ENCODE measurements at places on chromosomes 5 and 9.

GRCh38 chr9:70411121-70411929 is 3.1 kb downstream of the KLF9 start:
- peak; percentile 37 for DNase-seq

DNA sequence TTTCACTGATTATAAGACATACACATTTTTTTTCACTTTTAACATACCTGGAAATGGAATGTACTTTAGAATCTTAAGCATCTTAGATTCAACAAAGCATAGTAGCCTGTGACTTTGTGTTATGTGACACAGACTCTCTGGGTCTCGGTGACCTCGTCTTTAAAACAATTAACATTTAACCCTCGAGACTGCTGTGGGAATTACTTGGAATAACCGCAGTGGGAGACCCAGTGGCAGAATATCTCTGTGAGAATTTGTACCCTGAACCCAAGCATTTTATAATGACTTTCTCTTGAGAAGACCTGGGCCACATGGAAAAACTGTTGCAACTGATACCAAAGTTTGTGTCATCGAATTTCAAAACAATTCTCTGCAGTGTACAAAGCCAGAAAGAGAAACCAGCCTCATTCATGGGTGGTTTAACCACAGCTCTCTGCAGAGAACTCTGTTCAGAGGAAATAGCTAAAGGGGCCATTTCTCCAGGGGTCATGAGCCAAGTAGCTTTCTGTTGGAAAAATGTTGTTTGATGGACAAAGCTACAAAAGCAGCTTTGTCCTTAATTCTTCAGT is 10.0 kb upstream of the RETREG1 start:
- DNase-seq, result no peak

DNA sequence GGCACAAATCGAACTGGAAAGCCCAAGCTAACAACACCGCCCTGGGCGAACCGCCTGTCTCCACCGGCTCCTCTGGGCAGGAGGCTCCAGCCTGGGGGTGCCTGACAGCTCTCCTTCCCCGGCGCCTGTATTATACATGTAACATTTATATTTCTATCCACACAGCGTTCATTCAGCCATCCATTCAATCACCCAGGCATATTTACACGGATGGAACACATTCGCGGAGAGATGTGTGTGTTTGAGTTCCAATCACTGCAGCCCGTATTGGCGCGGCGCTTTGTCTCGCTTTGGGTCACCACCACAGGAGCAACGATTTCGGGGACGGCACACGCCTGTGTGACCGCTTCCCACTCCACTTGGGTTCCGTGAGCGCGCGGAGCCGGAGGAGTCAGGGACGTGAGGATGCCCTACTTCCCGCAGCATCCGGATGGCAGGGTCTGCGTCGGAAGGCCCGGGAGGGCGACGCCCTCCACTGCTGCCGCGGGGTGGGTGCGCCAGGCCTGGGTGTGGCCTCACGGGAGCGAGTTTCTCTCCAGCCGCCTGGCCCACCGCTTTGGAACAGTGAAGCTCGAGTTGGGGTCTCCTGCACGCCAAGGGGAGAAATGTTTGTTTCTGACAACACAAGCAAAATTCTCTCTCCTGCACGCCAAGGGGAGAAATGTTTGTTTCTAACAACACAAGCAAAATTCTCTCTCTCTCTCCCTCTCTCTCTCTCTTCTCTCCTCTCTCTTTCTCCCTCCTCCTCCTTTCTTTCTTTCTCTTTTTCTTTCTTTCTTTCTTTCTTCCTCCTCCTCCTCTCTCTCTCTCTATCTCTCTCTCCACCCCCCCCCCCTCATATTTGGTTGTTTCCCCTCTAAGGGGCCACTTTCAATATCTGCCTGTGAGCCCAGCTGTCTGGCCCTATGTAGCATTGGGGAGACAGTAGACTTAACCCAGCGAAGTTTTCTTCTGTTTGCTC is 1.1 kb upstream of the SV2C start:
- no peak for DNase-seq

- no peak for DNase-seq
Observed at GRCh38 chr5:1064383-1065142, 47.3 kb downstream of the SLC12A7 start.

GRCh38 chr5:15245913-15246312 is 254.1 kb upstream of the FBXL7 start:
- no peak for DNase-seq

DNA sequence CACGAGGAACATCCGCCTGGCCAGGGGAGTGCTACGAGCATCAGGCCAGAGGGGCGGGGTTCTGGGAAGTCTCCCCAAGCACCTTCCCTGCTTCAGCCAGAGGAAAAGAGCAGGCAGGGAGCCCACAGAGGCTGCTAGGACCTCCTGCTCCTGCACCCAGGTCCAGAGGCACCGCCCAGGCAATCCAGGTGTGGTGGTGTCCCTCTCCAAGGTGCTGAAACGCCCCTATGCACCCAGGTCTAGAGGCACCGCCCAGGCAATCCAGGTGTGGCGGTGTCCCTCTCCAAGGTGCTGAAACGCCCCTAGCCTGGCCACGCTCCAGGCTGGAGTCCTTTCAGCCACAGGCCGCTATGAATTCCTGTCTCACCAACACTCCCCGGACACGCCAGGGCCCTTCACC is 10.7 kb upstream of the UBAC1 start:
- DNase-seq, result no peak

GRCh38 chr5:120967366-120967765 is 503.3 kb downstream of the PRR16 start:
- no peak for DNase-seq

DNA sequence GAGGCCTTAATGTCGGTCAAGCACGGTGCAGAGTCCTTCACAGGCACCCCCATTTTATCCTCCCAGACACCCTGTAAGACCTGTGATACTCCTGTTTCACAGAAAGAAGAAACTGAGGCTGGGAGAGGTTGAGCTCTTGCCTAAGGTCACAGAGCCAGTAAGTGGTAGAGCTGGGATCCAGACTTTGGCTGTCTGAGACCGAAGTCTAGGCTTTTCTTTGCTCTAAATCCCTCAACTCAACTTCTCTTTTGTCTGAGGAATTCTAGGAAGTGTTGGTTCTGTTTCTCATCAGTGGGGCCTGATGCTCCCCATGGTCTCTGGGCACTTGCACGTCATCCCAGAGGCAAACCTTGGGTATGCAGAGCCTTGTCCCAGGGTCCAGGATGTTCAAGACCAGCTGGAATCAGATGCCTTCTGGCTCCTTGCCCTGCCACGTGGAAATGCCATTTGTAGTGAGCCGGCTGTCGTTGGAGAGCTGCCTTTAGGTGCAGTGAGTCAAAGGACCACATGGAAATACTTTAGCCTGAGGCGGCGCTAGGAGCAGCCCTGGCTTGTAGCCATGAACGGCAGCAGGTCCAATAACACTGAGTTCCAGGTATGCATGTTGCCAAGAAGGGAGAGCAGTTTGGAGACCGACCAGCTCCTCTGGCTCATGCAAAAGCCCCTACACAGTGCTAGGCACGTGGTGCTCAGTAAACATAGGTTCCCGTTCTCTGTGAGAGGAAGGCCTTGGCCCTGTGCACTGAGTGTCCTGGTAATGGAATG is 9.2 kb downstream of the DCANP1 start:
- DNase-seq, result no peak

- DNase-seq, result peak; percentile 55
Observed at GRCh38 chr9:89483592-89484474, 14.1 kb downstream of the SEMA4D start.

DNA sequence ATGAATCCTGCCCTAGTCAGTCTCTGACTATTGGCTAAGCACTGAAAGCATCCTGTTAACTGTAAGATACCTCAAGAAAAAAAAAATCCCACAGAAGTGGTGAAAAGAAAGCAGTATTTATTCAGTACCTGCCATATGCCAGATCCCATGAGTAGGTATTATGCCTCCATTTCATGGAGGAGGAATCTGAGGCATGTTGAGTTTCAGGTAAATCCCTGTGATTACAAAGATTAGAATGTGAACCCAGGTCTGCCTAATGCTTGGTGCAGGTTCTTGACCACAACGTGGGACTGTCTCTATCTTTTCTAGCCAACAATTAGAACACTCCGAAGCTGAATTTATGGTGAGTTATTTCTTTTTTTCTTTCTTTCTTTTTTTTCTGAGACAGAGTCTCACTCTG is 30.9 kb downstream of the SH3RF2 start:
- no peak for DNase-seq

- no peak for DNase-seq
Observed at GRCh38 chr5:132877938-132878337, 4.5 kb downstream of the LEAP2 start.

GRCh38 chr5:81700166-81700565 is 50.7 kb downstream of the SSBP2 start:
- no peak for DNase-seq

- DNase-seq, result peak; percentile 10
Observed at GRCh38 chr5:116038817-116039216, 6.5 kb downstream of the ARL14EPL start.

DNA sequence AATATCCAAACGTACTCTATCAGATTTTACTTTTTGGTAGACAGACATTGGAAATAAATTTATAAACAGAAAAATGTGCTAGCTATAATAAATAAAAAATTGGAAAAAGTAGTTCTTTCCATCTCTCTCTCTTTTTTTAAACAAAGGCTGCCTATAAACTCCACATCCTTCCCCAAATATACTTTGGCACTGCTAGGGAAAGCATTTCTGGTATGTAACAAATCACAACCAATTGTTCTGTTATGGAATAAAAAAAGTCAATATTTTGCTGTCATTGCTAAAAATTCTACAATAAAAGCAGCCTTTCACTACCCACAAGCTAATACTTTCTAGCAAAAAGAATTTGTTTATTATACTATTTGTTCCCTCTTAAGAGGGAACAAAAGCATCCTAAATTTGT is 169.2 kb upstream of the TARS1 start:
- no peak for DNase-seq

DNA sequence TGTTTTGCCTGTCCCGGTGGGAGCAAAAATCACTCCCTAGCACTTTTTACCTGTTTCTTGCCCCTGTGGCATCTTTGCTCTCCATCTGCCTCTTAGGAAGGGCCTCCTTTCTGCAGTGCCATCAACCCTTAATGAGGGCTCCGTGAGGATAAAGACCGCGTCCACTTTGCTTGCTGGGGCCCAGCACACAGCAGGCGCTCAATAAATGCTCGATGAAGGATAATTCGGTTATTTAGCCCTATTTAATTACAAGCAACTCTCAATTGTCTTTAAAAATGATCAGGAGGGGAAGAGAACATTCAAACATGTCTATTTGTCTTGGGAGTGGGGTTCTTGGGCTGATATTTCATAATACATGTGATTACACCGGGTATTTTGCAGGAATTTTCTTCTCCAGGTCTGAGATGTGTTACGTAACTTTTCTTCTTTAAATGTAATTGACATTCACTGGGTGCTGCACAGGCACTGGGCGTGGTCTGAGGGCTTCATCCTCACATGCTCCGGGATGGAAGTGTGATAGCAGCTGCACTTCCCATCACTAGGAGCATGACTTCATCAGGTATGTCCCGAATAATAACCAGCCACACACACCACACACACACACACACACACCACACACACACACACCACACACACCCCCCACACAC is 19.8 kb upstream of the NTNG2 start:
- DNase-seq, result no peak

GRCh38 chr9:87891754-87892153 is 9.1 kb downstream of the SPATA31E1 start:
- DNase-seq, result no peak

DNA sequence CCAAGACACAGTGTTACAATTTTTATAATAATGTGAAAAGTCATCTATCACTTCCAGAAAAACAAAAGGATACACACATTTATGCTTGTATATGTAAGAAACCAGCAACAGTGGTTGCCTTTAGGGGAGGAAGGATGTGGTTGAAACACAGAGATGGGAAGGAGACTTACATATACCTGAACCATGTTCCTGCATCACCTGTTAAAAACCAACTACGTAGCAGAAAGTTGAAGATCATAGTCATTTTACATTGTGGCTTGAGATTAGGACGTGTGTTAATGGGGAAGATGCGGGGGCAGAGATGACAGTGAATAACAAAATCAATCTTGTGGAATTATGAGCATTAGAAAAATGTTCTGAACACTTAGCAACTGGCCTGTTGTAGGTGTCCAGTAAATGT is 307.3 kb downstream of the MLLT3 start:
- no peak for DNase-seq

DNA sequence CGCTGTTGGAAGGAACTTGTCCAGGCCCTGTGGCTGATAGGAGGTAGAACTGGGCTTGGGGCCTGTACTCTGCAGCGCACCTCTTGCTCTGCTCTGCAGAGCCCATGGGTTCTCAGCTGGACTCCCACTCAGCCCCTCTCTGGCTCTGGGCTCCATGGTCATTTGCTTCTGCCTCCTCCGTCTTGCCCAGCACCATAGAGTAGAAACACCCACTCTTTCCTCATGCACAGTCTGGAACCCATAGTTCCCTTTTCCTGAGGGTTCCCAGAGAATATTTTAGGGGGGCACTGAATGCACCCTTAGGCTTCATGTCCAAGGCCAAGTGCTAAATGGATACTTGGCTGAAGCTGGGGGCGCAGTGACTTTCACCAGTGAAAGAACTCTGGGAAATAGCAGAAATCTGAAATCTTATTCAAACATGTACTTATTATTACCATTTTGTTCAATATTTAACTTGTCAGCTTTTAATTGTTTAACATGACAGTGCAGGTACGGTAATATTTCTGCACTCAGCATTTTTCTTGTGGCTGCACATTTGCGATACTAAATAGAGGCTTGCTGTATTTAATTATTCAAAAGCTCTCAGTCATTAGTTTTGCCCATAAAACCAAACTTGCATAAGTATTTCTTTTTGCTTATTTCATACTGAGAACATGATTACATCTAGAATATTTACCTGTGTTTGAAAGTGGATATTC is 31.5 kb downstream of the GALNT12 start:
- no peak for DNase-seq

DNA sequence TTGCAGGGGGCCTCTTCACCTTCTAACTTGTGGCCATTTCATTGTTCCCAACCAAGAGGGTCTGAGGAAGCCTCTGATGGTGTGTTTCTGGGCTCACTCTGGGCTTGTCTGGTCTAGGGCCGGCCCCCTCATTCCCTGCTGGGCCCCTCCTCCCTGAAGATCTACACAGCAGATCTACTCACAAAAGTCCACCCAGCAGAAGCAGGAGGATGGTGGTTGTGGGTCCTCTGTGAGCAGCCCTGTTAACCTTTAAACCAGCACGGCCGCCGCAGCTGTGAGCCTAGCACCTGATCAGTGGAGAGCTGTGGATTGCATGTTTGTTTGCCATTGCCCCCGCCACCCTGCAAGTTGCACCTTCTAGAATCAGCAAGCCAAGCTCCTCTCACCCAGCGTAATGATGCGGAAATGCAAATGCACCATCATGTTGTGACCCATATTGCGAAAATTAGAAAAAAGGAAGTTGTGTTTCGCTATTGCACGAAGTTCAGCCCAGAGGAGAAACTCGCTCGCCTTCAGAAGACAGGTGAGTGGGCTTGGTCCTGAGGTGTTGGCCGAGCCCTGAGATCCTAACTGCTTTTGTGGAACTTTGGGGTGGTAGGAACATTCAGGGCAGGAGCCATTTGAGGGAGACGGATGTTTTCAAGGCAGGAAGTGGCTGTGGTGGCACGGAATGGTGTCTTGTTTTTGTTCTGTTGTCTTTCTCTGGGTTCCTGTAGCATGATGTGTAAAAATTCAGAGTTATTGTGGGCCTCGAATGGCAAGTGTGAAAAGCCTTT is 16.7 kb downstream of the FGD3 start:
- peak; percentile 55 for DNase-seq

- DNase-seq, result no peak
Observed at GRCh38 chr5:140966293-140967225, at the start of gene PCDHAC2. TSS of gene PCDHAC2 (plus strand) at chr5:140966476. CDS start at chr5:140966767, 291 bp downstream.

Measured in stimulated activated CD8-positive, alpha-beta memory T cell treated with anti-CD3 and anti-CD28 coated beads, Interleukin-12 subunit alpha, Interleukin-12 subunit beta, amount 100 ng/mL, for 4 hours (primary cell).